ENCODE measurements at places on chromosomes 3 and 15.

- no peak for DNase-seq
These were observed 67.2 kb downstream of the MYO9A start for GRCh38 chr15:72050700-72051099.

DNA sequence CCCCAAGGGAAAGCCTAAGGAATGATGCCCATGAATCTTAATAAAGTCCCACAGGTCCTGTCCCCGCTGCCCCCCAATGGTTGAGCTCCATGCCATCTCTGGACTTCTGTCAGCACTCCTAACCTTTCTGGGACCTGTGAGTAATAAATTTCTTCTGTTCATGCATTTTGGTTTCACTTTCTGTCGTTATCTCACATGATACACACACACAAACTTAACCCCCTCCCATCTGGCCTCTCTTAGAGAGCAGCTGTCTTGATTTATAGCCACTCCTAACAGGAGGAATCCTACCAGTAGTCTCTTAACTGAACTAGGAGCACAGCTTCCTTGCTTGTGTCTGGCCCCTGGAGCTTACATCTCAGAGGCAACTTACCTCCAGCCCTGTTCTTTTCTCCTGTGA, 82.7 kb upstream of the SELENOK start:
- DNase-seq = no peak

DNA sequence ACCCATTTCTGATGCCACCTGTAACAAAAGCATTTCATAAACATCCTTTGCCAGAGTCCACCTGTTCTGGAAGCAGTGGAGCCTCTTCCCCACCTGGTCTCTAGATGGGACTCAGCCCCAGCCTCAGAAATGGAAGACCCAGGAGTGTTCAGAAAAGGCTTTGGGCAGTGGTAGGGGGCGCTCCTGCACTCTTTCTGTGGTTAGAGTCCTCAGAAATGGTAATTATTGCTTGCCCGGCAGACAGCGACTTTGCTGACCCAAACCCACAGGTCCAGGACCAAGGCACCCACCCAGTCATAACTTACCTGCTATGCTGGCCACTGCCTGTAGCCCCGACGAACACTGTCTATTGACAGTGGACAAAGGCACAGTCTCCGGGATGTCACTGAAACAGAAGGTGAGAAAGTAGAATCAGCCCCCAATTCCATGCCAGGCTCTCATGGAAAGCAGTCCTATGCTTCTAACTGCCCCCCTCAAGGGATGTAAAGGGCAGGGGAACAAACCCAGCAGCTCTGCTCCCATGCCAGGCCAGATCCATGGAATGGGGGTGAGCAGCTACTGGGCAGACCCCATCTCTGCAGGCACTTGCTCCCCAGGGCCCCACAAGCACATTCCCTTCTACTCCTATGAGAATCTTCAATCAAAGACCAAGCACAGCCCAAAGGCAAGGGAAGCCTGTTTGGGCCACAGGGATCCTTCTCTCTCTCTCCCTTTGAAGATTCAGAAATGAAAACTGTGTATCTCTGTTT, 5.1 kb downstream of the ACAA1 start:
- no peak for DNase-seq

GRCh38 chr3:179148616-179149405, 654 bp downstream of the PIK3CA start:
- DNase-seq = peak; percentile 77

GRCh38 chr3:41334426-41334825, 135.1 kb downstream of the CTNNB1 start:
- DNase-seq = no peak

DNA sequence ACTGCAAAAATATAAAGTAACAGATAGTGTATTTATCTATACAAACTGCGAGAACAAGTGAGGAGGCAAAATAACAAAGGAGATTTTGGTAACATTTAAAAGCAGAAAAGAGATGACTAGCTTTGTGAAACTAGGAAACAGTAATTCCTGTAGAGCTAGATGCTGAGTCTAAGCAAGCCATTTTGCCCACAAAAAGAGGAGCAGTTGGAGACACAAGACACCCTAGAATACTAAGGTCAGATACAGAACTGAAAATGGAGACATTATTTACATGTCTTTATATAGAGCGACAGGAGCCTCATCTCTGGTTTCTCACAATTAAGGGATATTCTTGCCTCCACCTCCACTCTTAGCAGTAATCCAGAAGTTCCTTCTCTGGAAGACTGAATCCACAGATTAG, 732.4 kb upstream of the GBE1 start:
- no peak for DNase-seq

DNA sequence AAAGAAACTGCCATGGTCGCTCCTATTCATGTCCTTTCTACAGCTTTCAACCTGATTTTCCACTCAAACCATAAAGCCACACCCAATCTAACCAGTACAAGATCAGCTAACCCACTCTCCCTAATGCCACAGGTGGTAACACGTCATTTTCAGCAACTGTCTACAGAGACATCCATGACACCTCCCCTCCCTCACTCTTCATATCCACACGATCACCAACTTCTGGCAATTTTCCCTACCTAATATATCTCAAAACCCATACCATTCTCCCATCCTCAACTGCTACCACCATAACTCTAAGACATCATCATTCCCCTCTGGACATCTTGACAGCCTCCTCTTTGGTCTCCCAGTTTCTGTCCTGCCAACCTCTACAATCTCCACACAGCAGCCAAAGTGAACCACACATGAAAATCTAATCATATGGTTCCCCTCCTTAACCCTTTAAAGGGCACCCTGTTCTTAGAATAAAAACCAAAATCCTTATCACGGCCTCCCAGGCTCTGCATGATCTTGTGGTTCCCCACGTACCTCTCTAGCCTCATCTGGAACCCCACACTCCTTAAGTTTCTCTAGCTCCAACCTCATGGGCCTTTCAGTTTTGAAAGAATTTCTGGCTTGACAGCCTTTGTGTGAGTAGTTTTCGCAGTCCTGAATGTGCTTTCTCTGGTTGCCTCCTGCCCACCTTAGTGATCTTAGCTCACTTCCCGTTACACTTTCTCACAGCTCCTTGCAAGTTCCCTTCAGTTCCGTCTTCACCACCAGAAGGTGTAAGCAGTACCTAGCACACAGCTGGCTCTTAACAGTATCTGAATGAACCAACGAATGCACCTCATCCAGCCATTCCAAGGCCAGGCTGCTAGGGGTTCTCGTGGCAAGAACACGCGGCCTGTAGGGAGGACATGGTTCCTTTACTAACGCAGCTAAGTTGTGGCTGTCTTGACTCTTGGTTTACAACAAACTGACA, 33.4 kb downstream of the SPINK8 start:
- DNase-seq = peak; percentile 70

DNA sequence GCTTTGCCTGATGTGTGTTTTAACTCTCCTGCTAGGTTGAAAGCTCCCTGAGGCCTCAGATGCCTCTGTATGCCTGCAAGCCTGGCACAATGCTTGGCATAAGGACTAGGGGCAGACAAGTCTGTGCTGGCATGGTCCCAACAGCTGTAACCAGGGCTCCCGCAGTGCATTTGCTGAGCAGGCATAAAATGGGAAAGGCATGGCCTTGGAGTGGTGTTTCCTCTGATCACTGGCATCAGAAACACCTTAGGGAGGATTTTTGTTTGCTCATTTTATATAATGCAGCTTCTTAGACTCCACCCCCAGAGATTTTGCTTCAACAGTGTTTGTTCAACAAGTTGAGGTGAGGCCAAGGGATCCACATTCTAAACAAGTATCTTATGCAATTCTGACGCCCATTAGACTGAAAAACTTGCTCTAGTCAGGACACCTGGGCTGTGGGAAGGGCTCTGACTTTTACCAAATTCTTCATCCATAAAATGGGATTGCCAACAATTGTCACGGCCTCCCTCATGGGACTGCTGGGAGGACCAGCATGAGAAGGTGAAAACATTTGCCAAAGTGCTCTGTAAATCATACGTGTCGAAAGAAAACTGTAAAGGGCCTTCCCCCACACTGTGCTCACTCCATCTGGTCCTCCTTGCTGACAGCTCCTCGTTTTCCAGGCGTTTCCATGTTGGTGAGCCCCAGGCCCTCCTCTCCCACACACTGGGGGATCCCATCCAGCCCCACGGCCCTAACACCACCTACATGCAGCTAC, 43.1 kb downstream of the STARD5 start:
- DNase-seq = peak; percentile 35

- DNase-seq = no peak
These were observed 161.6 kb downstream of the MYRIP start for GRCh38 chr3:39970982-39971381.

- DNase-seq = no peak
These were observed 50.6 kb upstream of the ULK4 start for GRCh38 chr3:42012383-42012934.

DNA sequence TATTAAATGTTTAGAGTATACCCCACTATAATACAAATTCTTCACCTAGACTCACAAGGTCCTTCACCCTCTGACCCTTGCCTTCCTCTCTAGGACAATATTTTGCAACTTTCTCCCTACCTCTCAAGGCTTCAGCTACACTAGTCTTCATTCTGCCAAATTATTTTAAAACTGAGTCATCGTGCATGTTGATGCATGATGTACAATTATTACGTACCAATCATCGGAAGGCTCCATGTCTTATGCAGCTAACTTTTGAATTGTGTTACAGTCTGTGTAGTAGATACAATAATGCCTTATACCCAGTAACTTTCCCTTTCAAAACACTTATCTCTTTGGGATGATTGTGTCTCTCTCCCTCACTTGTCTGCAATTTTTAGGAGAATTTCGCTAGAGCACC, 98.5 kb upstream of the ROBO2 start:
- DNase-seq = no peak

DNA sequence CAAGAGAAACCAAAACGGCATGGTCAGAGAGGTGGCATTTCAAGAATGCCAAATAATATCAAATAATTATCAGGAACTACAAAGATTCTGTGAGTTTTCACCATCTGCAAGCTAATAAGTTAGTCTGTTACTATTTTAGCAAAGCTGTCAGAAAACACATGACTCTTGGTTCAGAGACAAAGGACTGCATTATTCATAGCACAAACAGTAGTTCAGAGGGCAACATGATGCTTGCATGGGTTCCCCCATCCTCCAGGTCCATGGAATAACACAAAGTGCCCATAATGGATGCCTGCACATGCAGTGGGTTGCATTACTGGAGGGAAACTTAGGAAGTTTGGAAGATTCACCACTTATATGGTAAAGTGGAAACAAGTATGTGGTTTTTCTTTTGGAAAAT, 228.8 kb upstream of the ALCAM start:
- DNase-seq = no peak

GRCh38 chr3:166499636-166500035, 662.4 kb upstream of the BCHE start:
- no peak for DNase-seq

DNA sequence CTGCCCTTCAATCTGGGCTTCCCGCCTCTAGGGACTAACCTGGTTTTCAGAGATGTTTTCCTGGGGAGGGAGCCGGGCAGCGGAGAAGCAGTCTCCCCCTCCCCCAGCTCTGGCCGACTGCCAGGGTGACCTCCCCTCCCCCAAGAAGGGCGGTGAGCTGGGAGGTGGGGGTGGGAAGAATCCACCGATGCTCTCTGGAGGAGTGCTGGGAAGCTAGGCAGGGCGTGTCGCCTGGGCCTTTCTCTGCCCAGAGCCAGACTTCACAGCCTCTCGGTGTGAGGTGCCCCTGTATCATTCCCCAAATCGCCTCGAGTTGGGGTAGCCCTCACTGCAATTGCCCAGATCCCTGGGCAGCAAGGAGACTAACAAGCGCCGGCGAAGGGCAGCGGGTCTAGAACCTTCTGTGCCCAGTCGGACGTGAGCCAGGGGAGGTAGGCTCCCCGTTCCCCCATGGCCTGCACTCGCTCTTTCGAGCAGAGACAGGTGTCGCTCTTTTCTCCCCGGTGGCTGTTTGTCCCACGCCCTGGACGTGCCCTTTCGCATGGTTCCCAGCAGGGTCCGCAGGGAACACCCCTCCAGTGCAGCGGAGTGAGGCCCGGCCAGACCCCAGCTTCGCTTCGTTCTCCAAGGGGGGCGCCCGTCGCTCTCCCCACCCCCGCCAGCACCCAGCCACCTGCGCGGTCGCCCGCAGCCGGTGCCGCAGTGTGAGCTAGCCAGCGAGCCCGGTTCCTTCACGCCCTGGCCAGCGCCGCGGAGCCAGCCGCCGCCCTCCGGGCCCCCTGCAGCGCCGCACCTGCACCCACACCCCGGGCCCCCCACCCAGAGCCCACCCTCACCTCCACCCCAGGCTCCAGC, 1.1 kb downstream of the RAB6B start:
- no peak for DNase-seq

DNA sequence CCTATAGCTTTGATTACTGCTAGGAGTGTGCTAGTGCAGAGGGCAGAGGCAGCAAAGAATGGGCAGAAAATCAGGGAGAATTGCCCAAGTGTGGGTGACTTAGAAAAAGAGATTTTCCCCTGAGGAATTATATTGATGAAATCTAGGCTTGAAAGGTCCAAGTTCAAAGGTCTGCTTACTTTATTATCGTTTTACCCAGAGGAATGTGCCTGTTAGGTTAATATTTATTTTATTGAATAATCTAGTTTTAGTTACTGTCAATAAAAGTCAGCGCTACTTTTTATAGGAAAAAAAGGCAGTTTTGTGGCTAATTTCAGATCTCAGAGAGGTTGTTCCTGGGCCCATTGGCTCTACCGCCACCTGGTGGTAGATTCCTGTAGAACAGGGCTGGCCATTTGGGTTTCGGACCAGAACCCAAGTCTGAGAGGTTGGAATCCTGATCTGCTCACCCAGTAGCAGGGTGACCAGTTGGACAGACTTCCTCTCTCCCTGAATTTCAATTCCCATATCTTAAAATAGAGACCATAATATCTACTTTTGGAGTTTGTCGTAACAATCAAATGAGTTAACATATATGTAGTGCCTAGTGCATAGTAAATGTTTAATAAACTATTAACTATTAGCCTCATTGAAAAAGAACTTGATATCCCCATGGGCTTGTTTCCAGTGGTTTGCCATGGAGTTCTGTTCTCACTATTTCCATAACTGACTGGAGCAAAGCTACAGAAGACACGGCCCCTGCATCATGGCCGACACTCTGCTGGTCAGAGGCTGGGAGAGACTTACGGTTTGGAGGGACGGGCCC, 62.7 kb upstream of the ZNF148 start:
- peak; percentile 86 for DNase-seq

GRCh38 chr15:74958320-74958907, 1.8 kb upstream of the RPP25 start:
- DNase-seq = peak; percentile 59

DNA sequence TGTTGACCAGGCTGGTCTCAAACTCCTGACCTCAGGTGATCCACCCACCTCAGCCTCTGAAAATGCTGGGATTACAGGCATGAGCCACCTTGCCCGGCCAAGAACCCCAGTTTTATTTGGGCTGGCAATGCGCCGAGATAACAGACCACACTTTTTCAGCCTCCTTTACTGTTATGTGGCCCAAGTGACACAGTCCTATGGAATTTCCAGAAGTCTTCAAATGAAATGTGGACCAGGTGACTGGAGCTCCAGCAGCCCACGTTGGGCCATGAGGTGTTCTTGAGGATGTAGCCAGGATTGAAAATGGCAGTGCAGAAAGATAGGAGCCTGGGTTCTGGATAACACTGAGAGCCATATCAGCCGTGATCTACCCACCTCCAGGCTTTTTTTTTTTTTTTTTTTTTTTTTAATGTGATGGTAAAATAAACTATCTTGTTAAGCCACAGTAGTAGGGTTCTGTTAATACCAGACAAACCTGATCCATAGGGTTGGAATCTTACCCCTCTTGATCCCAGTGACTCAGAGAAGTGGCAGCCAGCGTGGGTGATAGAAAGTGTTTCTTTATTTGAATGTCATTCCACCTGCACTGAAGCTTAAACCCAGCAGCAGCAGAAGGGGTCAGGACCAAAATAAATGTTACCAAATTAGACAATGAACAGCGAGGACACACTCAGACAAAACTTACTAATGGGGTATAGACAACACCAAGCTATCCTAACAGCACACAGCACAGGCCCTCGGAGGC, 55.6 kb downstream of the LHFPL4 start:
- no peak for DNase-seq

GRCh38 chr15:39393575-39394335, 187.1 kb upstream of the THBS1 start:
- DNase-seq = no peak

All from activated CD8-positive, alpha-beta memory T cell treated with anti-CD3 and anti-CD28 coated beads, Interleukin-2, amount 50 U/mL, for 48 hours (primary cell).